ENCODE measurements at places on chromosomes 5 and 9.

GRCh38 chr9:136010176-136010575 lies 49.0 kb upstream of the UBAC1 start:
- DNase-seq: no peak

GRCh38 chr5:121691478-121691877 lies 160.2 kb upstream of the FTMT start:
- no peak for DNase-seq

GRCh38 chr9:21801683-21802417 lies 586 bp upstream of the MTAP start:
- no peak for DNase-seq

GRCh38 chr5:73007051-73007450 lies 51.2 kb downstream of the FCHO2 start:
- DNase-seq: no peak

GRCh38 chr5:125202353-125202752 lies 455.9 kb upstream of the ZNF608 start:
- DNase-seq: no peak

DNA sequence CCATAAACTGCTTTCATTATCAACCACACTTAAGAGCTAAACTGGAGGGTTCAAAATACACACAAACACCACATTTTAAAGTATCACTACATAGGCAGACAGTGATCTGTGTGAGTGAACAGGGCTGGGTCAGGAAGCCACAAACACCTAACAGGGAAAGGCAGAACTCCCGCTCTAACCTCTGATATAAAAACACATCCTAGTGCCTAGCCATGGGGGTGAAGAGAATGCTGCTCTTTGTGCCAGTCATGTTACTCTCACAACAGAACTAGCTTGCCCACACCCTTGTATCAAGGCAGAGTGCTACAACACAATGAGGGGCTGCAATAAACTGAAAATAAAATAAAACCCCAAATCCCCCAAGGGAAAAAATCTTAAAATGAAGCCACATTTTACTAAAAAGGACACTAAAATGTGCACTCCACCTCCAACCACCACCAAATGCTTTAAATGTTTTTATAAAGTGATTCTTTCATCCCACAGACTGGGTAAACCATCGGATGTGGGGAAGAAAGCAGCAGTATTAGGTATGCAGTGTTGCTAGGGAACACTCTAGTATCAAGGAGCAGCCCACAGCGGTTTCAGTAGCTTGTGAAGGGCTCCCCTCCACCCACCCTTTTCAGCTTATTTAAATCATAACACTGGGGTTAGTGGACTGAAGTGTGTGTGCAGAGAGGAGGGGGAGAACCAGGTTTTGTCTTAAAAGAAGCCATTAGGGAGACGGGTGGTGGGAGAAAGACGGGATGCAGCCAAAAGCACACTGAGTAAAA lies 64.5 kb downstream of the TMEM161B start:
- DNase-seq: peak; percentile 29

DNA sequence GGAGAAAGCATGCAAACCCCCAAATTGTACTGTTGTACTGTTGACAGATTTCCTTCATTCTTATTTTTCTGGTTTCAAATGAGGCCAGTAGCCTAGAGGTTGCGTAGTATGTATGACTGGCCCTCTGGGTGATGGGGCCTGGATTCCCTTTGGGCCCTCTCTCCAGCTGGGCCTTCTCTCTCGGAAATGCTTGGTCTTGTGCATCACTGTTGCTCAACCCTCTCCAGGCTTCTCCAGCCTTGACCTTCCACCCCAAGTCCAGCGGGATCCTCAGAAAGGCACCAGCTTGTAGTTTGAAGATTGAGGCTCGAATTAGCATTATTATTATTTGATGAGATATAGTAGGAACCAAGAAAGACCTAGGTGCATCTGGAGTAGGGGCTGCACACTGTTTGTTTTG lies 87.0 kb downstream of the ANGPTL2 start:
- no peak for DNase-seq

GRCh38 chr5:42761791-42762190 lies 5.2 kb downstream of the CCDC152 start:
- DNase-seq: no peak

DNA sequence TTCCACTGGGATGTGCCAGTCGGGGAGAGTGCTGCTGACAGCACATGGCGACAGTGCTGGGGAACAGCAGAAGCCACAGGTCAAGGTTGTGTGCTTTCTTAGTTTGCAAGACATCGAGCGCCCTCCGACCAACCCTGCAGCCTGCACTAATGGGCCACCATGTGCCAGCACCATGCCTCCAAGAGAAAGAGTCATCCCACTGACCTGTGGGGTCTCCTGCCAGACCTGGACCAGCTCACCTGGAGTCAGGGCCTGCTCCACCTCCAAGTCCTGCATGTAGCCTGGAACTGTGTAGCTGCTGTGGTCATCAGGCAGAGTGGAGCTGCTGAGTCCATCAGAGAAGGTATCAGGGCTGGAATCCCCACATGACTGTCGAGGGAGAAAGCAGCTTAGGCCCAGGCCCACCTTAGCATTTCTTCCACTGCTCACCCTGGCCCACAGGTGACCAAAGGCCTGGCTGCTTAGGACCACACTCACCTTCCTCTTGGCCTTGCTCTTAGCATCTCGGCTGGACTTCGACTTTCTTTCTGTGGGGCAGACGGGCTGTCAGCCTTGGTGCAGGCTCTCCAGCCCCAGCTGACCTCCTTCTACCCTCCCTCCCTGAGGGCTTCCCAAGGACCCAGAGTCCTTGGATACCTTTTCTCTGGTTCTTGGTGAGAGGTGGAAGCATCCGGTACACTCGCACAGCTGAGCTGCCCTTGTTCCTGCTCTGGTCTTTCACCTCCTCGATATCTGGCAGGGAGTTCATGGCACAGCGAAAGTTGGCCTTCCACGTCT lies 4.1 kb downstream of the IRF1 start:
- no peak for DNase-seq

GRCh38 chr9:97689401-97690180 lies 7.5 kb downstream of the XPA start:
- no peak for DNase-seq

- no peak for DNase-seq
These were observed 58.0 kb downstream of the ANXA2R start for GRCh38 chr5:42982107-42982622.

DNA sequence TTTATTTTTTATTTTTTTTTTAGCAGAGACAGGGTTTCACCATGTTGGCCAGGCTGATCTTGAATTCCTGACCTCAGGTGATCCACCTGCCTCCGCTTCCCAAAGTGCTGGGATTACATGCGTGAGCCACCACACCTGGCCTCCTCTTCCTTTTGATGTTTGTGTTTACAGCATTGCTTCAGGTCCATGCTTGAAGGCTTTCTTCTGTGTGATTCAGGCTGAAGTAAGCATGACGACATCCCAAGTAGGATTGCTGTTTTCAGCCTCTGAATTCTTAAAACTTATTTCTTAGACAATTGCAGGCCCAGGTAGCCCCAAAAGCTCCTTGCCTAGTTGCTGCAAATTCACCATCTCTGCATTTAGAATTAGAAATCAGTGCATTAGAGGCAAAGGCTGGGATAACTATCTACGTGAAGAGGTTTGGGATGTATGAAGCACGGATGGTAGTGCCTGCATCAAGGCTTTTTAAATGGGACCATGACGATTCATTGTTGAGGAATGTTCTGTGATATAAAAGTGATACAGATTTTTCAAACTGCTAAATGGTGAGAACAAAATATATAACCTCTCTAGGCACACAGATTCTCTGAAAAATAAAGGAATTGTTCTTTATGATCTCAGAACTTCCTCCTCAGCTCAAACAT lies 3.0 kb upstream of the ETF1 start:
- DNase-seq: no peak

DNA sequence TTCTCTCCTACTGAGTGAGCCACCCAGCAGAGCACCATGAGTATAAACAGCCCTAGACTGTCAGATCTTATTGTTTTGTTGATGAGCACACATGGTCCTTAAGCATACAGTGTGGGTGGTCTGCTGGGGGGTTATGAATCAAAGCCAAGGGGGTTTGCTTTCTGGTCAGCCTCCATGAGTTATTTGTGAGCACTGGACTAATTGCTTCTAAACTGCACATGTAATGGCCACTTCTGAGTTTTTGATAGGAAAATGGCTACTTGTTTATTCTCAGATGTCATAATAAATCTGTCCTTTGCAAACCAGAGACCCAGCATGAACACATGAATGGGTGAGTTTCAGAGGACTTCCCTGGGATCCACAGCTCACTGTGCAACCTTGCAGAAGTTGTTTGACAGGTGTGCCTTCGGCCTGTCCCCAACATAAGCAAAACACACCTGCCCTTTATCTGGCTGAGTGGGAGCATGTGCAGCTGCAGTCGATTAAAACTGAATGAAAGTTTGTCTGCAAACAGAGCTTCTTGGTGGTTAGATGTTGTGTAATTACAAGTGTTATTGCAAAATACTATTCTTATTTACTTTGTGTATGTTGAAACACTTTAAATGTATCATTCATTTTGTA lies 35.9 kb downstream of the MAMDC2 start:
- DNase-seq: no peak

- DNase-seq: no peak
These were observed 52.6 kb downstream of the SRFBP1 start for GRCh38 chr5:122014236-122014935.

DNA sequence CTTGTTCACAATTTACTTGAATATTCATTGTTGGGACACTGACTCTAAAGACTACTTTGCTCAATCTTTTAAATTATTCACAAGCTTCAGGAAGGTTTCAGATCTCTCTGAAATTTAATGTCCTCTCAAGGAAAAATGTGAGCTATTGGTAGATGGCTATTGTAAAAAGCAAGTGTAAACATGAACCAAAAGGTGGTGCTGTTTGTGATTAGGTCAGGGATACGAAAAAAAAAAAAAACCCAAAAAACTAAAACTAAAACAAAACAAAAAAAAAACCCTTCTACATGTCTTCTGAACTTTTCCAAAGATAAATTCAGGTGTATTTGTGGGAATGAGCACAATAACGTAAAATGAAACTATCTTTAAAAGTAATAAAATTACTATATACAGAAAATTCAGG lies 193.8 kb downstream of the SLF1 start:
- no peak for DNase-seq

GRCh38 chr5:150017226-150018005 lies 16.9 kb downstream of the HMGXB3 start:
- DNase-seq: no peak

DNA sequence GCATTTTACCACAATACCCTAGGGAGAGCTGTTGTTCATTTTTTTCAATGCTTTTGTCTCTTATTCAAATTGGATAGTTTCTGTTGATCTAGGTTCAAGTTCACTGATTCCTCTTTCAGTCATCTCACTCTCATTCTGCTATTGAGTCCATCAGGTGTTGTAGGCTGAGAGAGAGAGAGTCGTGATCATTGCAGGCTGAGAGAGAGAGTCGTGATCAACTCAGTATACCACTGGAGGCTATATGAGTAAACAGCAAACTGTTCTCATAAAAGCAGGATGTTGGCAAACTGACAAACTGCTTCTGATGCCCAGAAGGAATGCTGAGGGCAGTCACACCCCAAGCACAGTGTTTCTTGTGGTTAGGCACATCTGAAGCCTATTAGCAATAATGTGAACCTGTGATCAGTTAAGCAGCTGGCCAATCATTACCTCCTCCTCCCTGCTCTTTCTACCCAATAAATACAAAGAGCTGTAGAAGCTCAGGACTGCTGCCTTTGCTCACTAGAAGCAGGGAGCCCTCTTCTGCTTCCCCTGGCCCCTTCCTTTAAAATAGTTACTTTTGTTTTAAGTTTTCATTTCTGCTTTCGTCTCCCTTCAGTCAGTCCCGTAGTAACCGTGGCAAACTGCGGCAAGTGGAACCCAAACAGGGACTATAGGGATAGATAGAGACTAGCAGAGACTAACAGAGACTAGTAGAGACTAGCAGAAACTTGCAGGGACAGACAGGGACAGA lies 476.1 kb upstream of the ACO1 start:
- DNase-seq: no peak

- DNase-seq: no peak
These were observed 41.9 kb upstream of the IPPK start for GRCh38 chr9:92711844-92712243.

DNA sequence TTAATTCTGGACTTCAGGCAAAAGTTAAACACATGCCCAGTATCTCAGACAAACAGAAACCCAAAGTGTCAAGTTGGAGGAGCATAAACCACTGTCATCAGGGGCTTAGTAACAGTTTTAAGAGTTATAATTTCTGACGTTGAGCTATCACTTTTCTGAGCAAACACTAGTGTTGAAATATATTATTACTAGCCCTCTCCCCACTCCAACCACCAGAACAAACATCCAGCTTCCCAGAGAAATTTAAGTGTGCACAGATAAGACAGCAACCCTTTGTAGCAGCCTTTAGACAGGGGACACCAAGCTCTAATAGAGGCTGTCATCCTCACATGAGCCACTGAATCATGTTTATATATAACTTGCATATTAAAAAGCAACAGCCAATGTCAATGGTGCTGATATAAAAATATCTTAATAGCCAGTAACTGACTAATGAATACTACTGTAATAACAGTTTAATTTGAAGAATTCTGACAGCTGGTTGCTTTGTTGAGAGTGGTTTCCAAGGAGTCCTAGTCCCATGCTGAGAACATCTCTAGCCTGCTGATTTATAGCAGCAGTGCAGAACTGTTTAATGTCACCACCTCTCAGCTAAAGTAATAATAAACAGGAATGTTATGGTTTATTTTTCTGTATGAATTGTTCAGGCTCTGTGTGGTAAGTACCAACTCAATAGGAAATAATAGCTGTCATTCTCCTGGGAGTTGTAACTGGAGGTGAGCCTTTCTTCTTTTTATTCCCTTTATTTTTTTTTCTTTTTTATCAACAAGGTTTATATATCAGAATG lies 528.7 kb upstream of the ZNF608 start:
- no peak for DNase-seq

GRCh38 chr9:123265833-123266232 lies 2.6 kb downstream of the STRBP start:
- no peak for DNase-seq

DNA sequence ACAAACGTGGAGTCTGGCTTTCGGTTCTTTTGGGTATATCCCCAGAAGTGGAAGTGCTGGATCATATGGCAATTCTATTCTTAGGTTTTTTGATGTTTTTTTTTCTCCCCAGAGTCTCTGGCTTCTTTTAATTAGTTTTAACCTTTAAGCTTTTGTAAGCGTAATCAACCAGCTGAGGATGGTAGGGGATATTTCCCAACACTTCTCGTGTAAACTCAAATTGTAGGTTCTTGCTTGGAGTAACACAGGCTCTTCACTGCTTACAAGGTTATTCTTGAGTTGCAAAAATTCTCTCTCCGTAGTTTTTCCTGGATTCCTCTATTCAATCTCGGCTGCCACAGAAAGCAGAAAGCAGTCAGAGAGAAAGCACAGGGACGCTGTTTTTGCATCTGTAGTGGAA lies 11.9 kb downstream of the LAMC3 start:
- no peak for DNase-seq

- DNase-seq: no peak
These were observed 572.8 kb downstream of the TLE1 start for GRCh38 chr9:81116340-81117137.

DNA sequence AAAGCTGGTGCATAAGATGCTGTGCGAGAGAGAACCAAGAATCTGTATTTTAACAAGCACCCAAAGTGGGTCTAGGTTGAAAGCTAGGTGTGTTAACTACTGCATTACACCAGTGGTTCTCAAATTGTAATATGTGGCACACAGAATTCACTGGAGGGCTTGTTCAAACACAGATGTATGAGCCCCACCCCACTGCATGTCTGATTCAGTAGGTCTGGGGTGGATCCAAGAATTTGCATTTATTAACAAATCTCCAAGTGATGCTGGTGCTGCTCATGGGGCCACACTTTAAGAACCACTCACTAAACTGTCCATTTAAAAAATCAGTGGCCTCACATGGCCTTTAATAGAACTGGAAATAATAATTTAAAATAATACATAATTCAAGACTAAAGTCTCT lies 40.4 kb downstream of the LPAR1 start:
- DNase-seq: no peak
